Stimulated activated CD8-positive, alpha-beta memory T cell treated with anti-CD3 and anti-CD28 coated beads, Interleukin-2, amount 100 ng/mL, for 1 hour (primary cell): ENCODE measurements at places on chromosomes 2 and 18.

- DNase-seq, result no peak
Observed at GRCh38 chr2:1595274-1595673, 149.0 kb downstream of the PXDN start.

DNA sequence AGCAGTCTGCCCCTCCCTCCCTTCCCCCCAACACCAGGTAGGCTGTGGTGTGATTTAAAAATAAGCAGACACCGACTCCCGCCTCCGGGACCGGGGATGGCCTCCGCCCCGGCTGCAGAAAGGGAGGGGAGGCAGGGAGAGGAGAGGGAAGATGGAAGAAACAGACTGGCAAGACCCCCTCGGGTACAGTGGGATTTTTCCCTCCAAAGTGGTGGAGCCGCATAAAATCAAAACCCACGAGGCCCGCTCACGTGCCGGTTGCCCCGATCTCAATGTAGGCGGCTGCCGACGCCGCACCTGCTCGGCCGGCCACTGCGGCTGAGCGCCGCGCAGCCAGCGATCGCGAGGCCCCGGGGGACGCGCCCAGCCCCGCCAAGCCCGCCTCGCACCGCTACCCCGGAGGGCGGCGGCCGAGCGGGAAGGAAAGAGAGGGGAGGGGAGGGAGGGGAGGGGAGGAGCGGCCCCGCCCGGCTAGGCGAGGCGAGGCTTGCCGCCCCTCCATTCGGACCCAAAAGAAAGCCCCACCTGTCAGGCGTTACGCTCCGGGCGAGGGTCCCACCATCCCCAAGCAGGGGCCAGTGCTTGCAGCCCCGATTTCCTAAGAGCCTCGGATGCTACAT is 811 bp downstream of the ADD2 start:
- DNase-seq, result no peak

- DNase-seq, result no peak
Observed at GRCh38 chr2:134169788-134170187, 84.1 kb upstream of the MGAT5 start.

DNA sequence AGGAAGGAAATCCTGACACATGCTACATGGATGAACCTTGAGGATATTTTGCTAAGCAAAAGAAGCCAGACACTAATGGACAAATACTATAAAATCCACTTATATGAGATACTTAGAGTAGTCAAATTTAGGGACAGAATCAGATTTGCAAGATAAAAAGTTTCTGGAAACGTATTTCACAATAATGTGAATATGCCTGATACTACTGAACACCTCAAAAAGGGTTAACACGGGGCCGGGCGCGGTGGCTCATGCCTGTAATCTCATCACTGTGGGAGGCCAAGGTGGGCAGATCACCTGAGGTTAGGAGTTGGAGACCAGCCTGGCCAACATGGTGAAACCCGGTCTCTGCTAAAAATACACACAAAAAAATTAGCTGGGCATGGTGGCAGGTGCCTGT is 1.7 kb upstream of the RMC1 start:
- no peak for DNase-seq

- DNase-seq, result no peak
Observed at GRCh38 chr2:239916205-239917124, 108.7 kb downstream of the NDUFA10 start.

- no peak for DNase-seq
Observed at GRCh38 chr2:39510140-39510539, 73.1 kb upstream of the MAP4K3 start.

DNA sequence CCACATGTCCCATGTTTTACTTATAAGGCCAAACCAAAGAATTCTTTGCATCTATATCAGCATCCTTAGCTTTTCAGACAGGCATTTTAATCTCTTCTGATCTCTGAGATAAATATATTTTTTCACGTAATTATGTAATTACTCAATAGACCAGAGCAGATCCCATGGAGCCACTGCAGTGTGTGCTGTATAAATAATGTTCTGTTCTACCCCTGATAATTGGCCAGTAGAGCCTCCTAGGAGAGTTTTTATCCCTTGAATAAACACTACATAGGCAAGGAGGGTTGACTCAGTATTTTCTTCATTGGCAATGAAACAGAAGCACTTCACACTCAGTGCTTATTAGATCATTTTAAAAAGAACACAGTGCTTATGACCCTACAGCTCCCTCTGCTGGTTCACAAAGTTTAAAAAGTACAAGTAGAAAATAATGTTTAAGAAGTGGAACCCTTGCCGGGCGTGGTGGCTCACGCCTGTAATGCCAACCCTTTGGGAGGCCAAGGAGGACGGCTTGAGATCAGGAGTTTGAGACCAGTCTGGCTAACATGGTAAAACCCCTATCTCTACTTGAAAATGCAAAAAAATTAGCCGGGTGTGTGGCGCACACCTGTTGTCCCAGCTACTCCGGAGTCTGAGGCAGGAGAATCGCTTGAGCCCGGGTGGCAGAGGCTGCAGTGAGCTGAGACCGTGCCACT is 91.9 kb downstream of the PPP1R1C start:
- DNase-seq, result no peak

GRCh38 chr18:31664101-31664500 is 20.3 kb downstream of the B4GALT6 start:
- DNase-seq, result no peak

- no peak for DNase-seq
Observed at GRCh38 chr18:74880706-74881278, 283.1 kb downstream of the ZNF407 start.

DNA sequence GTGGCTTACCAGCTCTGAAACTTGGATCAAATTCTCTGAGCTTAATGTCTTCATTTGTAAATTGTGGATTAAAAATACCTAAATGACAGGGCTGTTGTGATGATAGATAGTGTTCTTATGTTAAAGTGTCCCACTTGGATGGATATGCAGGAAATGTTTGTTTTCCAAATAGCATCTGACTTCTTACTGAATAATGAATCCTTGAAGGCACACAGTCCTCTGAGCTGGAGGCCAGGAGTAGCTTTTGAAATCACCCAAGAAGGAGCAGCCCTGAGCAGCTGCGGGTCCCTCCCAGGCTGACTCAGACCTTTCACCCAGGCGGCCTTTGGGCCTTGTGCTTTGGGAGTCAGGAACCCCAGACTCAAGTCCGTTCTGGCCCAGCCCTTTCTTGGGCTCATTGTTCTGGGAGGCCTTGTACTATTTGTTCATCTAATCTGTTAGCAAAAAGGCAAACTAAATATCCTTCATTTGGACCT is 173.0 kb upstream of the GATA6 start:
- DNase-seq, result no peak

DNA sequence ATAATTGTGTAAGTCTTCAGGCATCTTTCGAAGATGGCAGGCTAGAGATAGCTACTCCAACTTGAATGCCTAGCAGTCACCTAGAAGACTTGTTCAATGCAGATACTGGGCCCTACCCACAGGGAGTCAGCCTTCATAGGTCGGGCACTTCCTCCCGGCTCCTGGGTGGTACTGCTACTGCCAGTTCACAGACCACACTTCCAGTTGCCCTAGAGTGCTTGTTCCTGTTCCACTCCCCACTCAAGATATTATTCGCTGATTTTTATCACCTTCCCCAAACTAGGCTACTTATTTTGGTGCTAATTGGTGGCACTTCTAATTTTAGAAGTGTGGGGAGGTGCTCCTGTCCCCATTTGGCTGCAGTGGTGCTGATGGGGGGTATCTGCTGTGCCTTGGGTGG is 34.2 kb downstream of the INPP4A start:
- no peak for DNase-seq

DNA sequence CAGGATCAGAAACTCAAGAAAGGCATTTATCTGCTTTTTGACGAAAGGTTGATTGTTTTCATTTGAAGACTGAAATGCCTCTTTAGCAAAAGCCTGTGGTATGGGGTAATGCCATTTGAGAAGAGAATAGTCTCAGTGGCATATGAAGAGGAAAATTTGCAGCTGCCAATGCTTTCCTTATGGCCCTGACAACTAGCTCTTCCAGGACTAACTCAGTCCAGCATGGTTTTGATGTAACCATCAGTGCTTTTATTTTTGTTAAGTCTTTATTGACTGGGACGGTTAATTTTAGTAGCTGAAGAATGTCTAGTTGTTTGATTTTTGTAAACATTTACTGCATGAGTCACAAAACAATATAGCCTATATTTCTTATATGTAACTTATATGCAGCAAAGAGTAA is 158.4 kb downstream of the LNPK start:
- no peak for DNase-seq

GRCh38 chr2:216877085-216877484 is 17.2 kb upstream of the TNP1 start:
- DNase-seq, result no peak

GRCh38 chr18:10020171-10020570 is 106.4 kb downstream of the VAPA start:
- no peak for DNase-seq

GRCh38 chr2:36572719-36573059 is 25.3 kb downstream of the FEZ2 start:
- no peak for DNase-seq

GRCh38 chr18:58243401-58243800 is 199.4 kb downstream of the NEDD4L start:
- no peak for DNase-seq

DNA sequence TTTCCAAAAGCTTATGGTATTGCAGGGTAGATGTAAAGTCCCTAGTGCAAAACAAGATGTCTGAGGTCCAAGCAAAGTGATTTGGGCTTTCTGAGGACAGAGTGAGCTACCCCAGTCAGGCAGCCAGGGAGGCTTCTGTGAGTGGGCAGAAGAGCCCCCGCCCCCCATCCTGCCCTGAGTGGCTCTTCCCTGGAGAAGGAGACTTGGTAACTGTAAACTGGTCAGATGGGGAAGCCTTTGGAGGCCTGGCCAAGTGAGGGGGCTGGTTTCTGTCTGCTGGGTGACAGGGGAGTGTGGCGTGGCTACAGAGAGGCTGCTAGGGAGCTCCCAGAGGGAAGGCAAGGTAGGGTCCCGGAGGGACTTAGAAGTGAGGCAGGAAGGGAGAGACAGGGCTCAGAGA is 181.3 kb upstream of the HAAO start:
- DNase-seq, result no peak

GRCh38 chr2:76298041-76298440 is 587.3 kb upstream of the GCFC2 start:
- DNase-seq, result no peak

DNA sequence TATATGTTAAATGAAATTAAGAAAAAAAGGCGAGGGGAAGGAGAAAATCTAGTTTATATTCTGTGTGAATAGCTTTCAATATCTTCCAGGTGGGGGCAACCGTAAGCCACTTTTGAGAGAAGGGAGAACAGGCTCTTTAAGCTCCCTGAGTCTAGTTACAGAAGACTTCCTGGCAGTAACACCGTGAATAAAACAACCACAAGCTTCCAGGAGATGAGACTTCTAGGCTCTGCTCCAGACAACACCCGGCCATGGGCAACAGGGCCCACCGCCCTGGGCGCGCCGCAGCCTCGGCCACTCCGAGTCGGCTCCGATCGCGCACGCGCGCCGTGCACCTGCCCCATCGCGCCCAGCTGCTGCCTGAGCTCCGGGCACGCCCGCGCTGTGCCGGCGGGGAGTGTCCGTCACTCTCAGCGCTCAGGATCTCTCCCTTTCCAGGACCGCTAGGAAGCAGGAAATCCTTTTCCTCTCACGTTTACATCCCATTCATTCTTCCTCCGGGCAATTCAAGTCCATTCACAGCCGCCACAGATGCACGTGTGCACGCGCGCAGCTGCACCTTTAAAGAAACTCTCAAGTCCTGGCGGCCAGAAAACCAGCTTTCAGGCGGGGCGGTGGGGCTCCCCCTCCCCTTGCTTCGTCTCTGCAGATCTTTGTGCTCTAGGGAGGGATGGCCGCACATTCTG is 19.4 kb upstream of the PAX3 start:
- DNase-seq, result no peak

DNA sequence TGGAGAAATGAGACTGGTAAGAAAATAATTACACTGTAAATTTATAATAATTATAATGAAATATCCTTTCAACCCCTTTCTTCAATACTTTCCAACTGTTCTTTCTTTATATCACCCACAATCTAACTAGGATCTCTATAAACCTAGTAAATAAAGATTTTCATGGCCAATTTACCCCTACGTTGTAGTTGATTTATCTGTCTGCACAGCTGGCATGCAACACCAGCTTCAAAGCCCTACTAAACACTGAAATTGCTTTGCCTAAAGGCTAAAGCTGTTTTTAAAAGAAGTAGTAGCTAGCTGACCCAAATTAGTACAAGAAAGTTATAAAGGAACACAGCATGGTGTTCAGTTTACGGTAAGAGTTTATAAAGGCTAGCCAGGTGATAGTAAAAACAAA is 140.1 kb downstream of the NOL4 start:
- DNase-seq, result no peak

DNA sequence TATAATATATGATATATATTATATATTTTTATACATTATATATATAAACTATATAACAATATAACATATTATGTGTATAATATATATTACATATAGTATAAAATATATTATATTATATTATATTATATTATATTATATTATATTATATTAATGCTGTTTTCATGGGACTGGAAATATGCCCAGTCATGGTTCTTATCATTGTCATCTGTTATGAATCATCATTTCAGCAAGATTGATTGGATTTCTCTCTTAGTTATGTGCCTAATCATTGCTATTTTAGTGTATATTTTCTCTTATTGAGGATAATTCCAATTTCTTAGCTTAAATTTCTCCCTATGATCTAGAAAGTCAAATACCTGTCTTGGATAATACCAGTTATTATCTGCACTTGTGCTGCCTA is 617.8 kb downstream of the TRIB2 start:
- no peak for DNase-seq

DNA sequence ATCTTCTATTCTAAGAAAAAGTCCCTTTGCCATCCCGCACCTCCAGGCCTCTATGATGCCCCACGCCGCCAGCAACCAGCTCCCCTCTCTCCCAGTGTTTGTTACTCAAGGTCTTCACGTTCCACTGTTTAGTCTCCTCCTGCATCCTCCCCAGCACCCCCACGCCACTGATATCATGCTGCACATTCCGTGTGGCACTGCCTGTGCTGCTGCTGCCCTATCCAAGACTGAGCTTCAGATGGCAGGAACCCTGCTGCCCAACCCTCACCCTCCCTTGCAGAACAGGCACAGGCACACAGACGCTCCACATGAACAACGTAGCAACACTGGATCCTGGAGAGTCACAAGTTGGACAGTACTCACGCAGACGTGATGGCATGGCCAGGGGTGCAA is 35.3 kb downstream of the MYO5B start:
- no peak for DNase-seq

DNA sequence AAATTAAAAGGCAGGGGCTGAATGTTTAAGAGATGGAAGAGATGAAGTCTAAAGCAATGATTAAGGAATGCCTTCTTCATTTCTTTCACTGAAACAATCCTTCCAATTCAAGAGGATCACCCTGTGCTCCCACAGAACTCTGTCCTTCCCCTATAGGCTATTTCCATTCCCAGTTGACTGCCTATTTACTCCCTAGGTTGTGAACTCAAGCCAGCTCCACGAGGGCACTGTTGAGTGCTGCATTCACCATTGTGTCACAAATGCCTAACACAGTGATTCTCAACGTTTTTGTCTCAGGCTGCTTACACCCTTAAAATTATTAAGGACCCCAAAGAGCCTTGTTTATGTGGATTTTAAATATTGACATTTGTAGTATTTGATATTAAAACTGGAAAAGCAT is 112.4 kb downstream of the AOX1 start:
- no peak for DNase-seq
